ENCODE measurements at places on chromosomes 11 and 22. TPM values are rescaled to one million over a fixed set of nuclear protein-coding genes. Genes with fewer than 3 reads are reported as not detected.
A peak's percentile ranks its signal among the peaks of the same experiment; 100 is the strongest.

GRCh38 chr22:25661073-25661472 lies 80.9 kb upstream of the MYO18B start:
- DNase-seq, result no peak

GRCh38 chr11:375065-376025 lies 6.0 kb downstream of the B4GALNT4 start:
- DNase-seq, result no peak

Gene CREB3L1
- 118 TPM for total RNA-seq

- DNase-seq, result peak; percentile 71
These were observed 1.5 kb downstream of the SLC43A1 start for GRCh38 chr11:57513911-57514537.

GRCh38 chr11:94870422-94870821 lies 102.3 kb downstream of the AMOTL1 start:
- DNase-seq, result no peak

Gene YPEL4
- total RNA-seq, result 1.2 TPM

DNA sequence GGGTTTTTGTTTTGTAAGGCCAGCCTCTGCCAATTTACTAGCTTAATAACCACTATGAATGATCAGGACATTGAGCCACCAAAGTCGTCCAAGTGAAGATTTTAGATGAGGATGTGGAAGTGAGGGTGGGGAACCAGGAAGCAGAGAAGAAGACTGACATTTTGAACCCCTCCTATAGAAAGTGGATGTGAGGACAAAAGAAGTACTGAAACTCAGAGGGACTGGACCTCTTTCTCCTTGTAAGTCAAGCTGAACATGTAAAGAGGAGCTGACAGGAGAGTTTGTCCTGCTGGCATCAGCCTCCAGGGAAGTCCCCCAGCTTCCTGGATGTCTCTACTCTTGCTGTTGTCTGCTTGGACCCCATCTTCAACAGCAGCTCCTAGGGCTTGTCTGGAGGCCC lies 338.2 kb upstream of the NCAM1 start:
- no peak for DNase-seq
